Activated CD4-positive, alpha-beta T cell treated with anti-CD3 and anti-CD28 coated beads, Interleukin-10, Interleukin-2, amounts not matched to agents 100 ng/mL and 50 ng/mL, durations not matched to agents 16 hours and 8 hours (primary cell): ENCODE measurements at places on chromosomes 16 and 17.

DNA sequence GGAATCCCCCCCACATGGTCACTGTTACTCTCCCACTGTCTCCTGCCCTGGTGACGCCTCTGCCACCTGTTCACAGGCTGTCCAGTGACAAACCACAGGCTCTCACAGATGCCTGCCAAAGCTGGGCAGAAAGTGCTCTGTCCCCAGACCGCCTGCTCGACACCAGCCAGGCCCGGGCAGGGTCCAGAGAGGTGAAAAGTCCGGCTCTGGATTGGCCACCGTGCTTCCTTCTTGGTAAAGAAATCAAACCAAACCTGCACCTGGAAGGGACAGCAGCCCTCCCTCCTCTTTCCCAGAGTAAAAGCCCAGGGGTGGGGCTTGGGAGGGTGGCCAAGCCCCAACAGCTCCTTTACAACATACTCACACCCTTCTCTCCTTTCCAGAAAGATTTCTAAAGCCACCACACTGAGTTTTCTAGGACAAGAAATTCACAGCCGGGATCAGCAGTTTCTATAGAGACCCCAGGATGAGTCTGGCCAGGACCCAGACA is 6.2 kb downstream of the PCGF2 start:
- no peak for DNase-seq

DNA sequence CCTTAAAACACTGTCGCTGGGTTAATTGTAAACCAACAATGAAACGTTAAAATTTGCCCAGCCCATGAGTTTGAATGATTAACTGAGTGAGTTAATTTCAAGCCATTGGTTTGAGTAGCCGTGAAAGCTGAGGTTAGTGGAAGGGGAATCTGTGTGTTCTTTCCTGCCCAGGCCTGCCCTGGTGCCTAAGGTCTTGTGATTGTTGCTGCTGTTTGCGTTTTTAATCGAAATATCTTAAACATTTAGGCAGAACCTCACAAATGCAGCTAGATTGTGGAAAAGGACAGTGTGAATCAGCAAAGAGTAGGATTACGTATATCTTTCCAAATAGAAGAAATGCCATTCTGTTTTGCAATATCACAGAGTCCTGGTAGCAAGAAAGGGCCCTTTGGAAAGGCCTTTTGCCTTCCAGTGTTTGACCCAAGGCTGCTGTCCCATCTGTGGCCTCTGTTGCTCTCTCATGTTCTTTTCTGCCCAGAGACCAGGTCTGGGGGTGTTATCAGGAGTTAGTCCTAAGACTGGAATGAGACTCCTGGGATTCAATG is 113.8 kb downstream of the MSI2 start:
- peak; percentile 4 for DNase-seq

DNA sequence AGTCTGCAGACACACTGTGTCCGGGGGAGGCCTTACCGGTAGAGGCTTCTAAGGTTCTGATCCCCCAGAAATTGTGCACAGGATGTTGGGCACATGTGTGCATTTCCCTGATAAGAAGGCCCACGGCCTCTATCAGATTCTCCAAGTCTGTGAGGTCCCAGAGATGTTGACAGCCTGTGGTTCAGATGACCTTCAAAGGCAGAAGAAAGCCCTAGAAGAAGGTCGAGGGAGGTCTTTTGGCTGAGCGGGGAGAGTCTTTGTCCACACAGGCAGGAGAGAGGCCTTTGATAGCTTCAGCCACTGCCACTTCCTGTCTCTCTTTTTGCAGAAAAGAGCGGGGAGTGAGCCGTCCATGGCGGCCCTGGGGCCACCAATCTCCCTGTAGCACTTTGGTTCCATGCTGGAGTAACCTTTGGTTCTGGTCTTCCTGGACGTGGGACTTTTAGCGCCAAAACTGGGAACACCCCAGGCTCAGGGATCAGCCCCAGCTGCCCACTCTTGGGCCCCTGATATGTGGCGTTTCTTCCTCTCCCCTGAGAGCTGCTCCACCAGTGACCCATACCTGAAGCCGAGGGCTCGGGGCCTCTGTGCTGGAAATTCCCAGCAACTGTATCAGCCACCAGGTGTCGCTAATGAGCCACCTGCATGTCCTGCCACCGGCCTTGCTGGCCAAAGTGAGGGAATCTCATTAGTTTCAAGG is 28.1 kb upstream of the LGALS9 start:
- DNase-seq: peak; percentile 74

GRCh38 chr16:23608194-23608593 is 12.1 kb upstream of the NDUFAB1 start:
- DNase-seq: no peak

DNA sequence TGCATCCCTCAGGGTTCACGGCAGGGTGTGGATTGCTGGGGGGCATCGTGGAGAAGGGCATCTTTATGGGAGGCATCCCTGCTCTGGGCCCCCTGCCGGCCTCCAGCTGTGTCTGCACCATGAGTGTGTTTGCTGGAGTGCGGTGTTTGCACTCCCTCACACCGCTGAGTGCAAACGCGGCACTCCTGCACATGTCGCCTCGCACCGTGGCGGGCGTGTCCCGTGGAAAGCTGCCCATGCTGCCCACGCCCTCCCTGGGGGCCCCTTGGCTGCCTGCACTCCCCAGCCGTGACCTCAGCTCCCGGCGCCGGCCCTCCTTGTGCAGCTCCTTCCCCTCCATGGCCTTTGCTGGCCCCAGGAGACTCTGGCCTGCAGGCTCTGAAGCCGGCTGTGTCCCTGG is 74.6 kb upstream of the ZNF750 start:
- DNase-seq: no peak

GRCh38 chr17:70171159-70171558 is 1.8 kb downstream of the KCNJ2 start:
- DNase-seq: no peak

GRCh38 chr17:802901-803881 is 21.0 kb downstream of the MRM3 start:
- no peak for DNase-seq

DNA sequence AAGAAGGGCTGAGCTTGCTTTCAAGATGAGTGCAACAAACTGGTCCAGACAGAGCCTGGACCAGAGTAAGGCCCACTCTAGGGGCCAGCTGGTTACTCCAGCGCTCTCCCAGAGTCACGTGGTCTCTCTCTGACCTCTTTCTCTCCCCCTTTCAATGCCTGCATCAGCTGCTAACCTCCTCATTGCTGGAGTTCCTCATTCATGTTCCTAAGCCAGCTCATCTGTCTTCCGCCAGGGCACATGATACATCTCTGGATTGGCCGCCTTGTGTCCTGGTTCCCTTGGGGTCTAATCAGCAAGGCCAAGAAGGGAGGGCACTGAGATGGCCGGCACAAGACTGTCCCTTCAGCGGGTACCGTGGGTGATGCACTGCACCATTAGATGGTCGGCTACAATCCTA is 26.9 kb upstream of the ZFP90 start:
- DNase-seq: no peak

GRCh38 chr16:3133844-3134243 is 985 bp upstream of the ZNF213 start:
- no peak for DNase-seq

- DNase-seq: no peak
Measured at GRCh38 chr17:385178-385835, 32.7 kb upstream of the RPH3AL start.

DNA sequence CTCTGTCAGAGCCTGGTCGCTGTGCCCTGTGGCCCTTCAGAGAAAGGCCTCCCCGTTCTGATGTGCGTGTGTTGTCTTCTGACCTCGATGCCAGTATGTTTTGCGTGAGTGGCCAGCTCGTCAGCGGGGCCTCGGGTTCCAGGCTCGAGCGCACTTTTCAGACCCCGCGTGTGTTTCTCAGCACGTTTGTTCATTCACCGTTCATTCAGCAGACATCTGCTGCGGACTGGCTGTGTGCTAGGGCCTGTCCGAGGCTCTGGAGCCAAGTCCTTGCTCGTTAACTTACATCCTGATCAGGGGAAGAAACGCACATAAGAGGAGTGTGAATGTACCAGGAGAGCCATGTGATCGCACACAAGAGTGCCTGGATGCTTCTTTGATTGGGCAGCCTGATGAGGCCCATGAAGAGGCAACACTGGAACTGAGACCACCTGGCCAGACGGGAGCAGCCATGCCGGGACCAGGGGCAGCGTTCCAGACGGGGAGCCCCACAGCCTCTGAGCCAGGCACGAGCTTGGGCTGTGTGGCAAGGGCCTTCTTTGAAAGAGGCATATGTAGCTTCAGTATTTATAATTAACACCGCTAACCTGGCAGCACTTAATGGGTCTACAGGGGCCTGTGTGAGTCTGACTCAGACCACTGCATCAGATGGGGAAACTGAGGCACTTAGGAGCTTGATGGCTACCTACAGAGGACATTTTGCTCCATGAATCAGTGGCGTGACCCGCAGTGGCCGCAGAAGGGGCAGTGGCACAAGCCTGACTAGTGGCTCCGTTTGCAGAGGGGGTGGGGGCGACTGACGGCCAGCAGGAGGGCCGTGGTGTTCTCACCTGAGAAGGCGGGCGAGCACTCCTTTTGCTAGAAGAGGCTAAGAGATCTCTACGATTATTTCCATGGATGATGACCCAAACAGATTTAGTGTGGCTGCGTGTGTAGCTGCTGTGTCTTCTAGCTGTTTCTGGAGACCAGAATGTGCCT is 187.9 kb upstream of the CHMP6 start:
- no peak for DNase-seq

DNA sequence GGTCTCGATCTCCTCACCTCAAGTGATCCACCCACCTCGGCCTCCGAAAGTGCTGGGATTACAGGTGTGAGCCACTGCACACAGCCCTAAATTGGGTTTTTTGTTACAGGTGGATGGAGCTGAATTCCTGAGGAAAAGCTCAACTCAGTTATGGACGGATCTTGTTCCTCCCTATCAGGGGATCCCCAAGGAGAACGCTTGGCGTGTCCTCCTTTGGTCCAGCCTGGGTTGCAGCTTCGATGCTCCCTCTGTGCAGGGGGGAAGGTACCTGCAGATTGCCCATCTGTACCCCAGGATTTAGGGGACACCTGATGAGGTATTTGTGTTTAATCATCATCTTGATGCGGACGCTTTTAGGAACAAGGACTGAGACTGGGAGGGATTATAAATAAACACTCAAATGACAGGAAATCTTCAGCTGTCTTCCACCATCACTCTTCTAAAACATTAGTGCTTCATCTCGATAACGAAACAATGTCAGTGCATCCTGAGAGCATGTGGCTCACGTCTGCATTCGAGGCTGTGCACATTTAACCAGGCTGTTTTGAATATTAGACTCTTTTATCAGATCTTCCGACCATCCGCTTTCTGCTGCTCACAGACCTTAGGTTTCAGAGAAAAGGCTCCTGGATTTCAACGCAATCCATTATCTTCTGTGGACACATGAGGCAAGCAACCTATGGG is 18.2 kb upstream of the MEIOB start:
- DNase-seq: no peak

DNA sequence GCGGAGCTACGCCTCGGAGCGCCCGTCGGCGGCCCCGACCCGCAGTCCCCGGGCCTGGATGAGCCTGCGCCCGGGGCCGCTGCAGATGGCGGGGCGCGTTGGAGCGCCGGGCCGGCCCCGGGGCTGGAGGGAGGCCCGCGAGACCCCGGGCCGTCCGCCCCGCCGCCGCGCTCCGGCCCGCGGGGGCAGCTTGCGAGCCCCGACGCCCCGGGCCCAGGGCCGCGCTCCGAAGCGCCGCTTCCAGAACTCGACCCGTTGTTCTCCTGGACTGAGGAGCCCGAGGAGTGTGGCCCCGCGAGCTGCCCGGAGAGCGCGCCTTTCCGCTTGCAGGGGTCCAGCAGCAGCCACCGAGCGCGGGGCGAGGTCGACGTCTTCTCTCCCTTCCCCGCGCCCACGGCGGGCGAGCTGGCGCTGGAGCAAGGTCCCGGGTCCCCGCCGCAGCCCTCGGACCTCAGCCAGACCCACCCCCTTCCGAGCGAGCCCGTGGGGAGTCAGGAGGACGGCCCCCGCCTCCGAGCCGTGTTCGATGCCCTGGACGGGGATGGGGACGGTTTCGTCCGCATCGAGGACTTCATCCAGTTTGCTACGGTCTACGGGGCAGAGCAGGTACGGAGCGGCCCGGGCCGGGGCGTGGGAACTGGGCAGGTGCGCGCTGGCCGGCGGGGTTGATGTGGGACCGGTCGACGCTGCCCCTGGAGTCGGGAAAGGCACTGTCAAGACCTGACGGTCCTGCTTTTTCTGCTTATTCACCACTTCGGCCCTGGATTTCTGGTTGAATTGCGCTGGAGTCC is 861 bp downstream of the RAB11FIP3 start:
- peak; percentile 9 for DNase-seq

DNA sequence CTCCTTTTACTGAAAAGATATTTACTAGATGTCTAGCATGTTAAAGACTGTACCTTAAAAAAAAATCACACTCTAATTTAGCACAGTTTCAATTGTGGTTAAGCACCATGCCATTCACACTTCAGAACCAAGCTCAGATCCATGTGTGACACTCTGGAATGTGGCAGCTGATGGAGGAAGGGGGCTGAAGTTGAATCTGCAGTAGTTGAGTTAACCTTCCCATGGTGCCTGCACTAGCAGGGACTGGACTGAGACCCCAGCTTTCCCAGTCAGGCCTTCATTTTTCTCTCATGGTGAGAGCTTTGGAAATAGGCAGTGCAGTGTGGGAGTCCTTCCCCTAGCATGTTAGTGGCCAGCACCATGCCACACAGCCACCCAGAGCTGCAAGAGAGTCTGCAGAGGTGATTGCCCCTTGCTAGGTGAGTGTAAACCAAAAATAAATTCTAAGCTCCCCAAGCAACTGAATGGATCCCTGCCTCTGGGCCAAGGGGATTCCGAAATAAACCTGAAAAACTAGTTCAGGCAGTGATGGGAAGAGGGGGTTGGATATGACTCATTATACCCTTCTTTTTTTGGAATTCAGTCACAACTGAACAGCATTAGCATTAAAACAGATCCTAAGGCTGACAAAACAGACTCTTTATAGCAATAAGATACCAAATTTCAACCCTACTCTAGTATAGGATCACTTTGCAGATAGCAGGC is 208.5 kb downstream of the WWOX start:
- DNase-seq: no peak

GRCh38 chr16:54239456-54239855 is 47.1 kb downstream of the IRX3 start:
- DNase-seq: no peak

- no peak for DNase-seq
Measured at GRCh38 chr17:50330151-50330775, 15.7 kb upstream of the XYLT2 start.

- DNase-seq: no peak
Measured at GRCh38 chr16:49745311-49745747, 110.6 kb downstream of the ZNF423 start.

DNA sequence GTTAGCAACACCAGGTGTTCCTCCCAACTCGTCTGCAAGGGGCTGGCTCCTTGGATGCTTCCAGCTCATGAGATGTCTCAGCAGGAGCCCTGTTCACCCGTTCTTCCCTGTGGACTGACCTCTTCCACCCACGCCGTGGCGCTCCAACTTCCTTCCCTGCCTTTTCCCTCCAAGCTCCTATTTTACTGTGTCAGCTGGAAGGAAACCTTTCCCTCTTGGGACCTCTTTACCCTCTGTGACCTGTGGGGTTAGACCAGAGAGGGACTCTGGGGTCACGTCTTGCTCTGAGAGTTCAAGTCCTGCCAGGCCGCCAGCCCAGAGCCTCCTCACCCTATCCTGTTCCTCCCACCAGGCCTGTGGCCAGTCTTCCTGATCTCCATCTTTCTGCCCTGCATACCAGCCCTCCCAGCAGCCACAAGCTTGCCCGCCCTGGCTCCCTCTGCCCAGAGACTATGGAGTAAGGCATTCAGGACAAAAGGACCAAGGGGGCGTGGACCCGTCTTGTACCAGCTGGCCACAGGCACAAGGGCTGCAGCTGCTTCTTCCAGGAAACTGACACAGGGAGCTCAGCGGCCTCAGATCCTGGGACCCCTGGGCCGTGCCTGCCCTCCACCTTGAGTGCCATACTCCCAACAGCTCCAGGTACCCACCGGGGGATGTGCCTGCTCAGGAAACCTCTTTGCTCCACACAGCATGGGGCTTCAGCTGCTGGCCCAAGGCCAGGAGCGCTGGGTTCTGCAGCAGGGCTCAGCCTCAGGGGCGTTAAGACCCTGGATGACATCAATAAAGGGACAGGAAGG is 3.0 kb downstream of the PAQR4 start:
- DNase-seq: no peak
